ENCODE measurements at places on chromosomes 7 and 10.
A peak's percentile ranks its signal among the peaks of the same experiment; 100 is the strongest.

GRCh38 chr10:930625-931325 lies 730 bp downstream of the LARP4B start:
- peak; percentile 75 for DNase-seq

DNA sequence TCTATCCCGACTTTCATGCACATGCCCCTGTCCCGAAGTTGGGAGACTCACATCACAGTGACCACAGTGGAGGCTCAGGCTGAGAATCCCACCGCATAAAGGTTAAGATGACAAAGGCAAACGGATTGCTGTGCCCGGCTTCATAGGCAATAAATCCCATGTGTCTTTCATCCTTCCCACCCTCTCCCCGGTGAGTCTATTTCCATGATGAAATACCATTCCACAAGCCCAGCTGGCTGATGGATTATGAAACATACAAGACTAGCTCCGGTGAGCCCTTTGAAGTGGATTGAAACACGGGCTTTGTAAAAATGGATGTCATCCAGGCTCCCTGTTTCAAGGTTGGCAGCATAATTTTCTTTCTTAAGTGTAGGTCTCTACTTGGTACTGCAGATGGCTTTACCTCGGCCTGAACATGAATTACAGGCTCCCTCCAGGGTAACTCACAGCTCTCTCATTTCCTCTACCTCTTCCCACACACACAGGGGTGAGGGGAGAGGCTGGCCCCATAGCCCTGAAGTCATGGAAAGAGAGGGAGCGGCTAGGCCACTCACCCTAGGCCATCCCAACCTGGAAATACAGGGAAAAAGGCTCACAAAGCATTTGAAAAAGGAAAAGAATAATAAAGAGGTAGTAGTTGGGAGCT lies 92.0 kb upstream of the CALN1 start:
- no peak for DNase-seq

GRCh38 chr10:51072921-51073434 lies 1.3 kb upstream of the PRKG1 start:
- no peak for DNase-seq

GRCh38 chr10:69464801-69465401 lies 13.6 kb downstream of the TSPAN15 start:
- no peak for DNase-seq

- DNase-seq = no peak
Observed at GRCh38 chr7:137371616-137372015, 28.1 kb upstream of the PTN start.

DNA sequence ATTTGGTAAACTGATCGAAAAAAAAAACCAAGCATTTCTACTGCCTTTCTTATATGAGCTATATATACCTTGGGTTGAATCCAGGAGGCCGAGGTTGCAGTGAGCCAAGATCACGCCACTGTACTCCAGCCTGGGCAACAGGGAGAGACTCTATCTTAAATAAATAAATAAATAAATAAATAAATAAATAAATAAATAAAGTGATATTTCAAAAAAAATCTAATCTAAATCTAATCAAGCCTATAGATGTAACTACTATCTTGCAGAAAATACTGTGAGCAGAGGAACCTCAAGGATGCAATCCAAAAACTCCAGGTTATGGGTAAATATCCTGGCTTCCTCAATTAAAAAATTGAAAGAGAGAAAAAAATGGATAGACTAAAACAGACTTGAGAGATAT lies 71.2 kb upstream of the SLF2 start:
- DNase-seq = no peak

GRCh38 chr7:44733708-44734481 lies 14.8 kb upstream of the ZMIZ2 start:
- peak; percentile 94 for DNase-seq

DNA sequence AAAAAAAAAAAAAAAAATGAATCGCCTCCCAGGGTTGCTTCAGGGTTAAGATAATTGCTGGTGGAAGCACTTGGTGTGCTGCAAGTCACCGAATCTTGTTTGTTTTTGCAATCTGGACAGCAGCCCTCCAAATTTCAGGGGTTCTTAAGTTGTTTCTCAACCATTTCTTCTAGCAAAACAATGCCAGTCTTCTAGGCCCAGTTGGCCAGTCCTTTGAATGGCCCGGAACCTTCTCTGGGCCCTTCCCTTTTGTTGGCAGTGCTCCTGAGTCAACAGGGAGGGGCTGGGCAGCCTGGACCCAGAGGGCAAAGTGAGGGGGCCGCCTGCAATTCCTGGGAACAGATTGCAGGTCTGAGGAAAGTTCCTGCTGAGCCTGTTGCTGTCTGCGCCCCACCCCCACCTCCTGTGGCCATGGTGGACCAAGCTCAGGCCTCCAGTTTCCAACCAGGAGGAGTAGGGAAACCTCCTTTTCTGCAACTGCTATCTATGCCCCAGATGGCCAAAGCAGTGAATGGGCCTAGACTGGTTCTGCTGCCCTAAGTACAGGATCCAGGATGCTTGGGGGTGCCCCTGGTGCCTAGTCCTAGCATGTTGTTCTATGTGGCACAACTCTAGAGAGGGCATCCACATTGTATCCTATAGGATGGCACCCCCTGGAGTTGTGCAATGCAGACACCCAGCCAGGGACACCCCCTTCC lies 31.4 kb upstream of the PDCD4 start:
- no peak for DNase-seq

DNA sequence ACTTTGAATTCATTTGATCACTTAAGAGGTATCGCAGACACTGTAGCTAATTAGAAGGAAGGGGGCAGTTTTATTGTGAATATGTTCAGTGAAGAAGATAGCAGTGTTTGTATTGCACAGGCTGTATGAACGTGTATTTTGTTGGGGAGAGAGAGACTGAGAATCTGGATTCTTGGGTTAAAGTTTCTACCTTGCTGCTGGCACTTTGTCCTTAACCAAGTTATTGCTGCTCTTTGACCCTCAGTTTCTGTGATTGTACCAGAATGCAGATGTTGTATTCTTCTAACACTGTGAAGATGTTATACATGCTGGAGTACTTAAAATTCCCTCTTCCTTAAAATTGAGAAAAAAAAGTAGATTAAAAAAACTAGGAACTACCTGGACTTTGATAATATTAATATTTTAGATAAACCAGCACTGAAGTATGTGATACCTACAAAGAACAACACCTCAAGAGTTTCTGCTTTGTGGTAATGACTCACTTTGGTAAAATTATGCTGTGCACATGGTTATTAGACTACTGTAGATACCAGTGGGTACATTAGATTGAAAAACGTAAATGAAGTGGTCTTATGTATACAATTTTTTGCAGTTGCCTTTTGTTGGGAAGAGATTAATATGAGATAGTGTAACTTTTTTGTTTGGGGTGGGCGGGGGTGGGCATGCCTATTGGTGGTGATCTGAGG lies 321.3 kb downstream of the AUTS2 start:
- no peak for DNase-seq

DNA sequence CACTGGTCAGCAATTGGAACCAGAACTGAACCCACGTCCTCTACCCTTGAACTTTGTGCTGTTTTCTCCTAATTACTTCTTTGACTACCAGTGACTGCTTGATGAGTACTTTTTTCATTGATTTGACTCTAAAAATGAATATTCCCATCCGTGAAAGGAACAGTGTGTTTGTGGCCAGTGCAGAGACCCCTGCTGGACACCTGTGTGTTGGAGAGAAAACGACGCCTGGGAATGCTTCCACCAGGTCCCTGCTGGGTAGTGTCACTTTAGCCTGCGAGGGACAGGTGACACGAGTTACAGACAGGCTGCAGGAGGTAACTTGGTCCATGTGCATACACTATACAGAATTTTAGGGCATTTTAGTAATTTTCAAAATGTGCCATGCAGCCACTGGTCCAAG lies 6.8 kb upstream of the GJD4 start:
- peak; percentile 29 for DNase-seq

GRCh38 chr7:139264220-139264619 lies 33.2 kb downstream of the UBN2 start:
- no peak for DNase-seq

- DNase-seq = no peak
Observed at GRCh38 chr7:154865984-154866685, 136.8 kb downstream of the PAXIP1 start.

GRCh38 chr7:65475040-65475726 lies 101.5 kb downstream of the ZNF92 start:
- no peak for DNase-seq

DNA sequence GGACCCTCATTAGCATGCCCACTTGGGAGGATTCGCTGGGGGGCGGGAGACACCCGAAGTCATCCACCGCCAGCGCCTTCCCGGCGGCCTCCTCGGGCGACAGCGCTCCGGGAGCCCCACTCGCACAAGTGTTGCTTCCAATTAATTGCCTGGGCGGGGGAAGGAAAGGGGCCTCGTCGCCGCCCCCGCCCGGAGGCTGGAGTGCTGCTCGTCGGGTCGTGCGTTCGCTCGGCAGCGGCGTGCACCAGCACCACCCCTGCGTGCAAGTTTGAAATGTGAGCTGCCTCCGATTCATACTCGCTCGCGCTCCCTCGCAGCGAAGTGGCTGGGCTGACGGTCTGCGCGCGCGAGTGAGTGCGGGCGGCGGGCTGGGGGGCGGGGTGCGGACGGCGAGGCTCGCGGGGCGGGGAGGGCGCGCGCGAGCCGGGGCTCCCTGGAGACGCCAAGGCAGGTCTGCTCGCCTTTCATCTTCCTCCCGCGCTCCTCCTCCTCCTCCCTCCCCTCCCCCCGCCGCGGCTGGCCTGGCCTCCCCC lies 104.6 kb upstream of the PPIF start:
- DNase-seq = peak; percentile 86

GRCh38 chr7:29445736-29446135 lies 117.9 kb upstream of the PRR15 start:
- DNase-seq = no peak

DNA sequence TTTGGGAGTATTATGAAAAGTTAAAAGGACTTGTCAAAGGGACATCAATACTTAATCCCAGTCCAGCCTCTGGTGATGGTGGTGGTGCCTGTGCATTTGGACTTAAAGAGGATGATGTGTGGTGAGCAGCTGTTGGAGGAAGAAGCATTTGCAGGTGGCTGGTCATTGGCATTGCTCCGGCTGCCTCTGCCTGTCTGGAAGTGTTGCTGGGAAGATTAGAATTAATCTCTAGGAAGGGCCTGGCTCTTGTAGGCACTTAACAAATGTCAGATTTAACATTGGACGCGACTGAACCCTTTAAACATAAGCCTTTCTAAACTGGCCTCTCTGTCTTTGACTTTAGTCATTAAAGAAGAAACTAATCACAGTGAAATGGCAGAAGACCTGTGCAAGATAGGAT lies 58.8 kb downstream of the FIGNL1 start:
- DNase-seq = no peak

GRCh38 chr7:157397731-157398691 lies 61.2 kb downstream of the DNAJB6 start:
- peak; percentile 68 for DNase-seq

GRCh38 chr10:28008054-28008453 lies 9.2 kb upstream of the ODAD2 start:
- DNase-seq = peak; percentile 82

GRCh38 chr10:77926566-77927401 lies at the start of gene DLG5:
TSS of gene DLG5 (minus strand) at chr10:77926755. CDS start at chr10:77926520, 235 bp downstream.
- DNase-seq = peak; percentile 70

GRCh38 chr10:101896225-101896877 lies 52.8 kb upstream of the KCNIP2 start:
- peak; percentile 9 for DNase-seq

DNA sequence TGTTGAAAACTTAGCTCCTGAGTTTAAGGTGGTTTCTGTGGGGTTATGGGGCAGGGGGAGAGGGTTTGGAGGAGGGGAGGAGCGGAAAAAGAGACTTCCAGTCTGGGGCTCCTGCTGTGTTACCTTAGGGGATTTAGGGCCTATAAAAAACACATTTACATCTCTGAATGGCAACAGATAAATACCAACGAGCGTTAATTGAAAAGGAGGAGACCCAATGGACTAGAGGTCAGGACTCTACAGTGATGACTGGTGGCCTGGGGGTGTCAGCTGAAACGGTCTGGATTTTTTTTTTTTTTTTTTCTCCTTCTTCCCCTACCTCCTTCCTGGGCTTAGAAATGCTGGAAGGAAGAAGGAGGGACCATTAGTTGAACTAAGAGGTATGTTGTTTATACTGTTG lies 47.4 kb downstream of the AUTS2 start:
- DNase-seq = no peak

DNA sequence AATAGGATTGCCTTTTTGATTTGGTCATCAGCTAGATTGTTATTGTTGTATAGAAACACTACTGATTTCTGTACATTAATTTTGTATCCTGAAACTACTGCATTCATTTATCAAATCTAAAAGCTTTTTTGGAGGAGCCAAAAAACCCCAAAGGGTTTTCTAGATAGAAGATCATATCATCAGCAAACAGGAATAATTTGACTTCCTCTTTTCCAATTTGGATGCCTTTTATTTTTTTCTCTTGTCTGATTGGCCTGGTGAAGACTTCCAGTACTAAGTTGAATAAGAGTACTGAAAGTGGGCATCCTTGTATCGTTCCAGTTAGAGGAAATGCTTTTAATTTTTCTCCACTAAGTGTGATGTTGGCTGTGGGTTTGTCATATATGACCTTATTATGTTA lies 10.6 kb upstream of the ENTPD7 start:
- DNase-seq = no peak

DNA sequence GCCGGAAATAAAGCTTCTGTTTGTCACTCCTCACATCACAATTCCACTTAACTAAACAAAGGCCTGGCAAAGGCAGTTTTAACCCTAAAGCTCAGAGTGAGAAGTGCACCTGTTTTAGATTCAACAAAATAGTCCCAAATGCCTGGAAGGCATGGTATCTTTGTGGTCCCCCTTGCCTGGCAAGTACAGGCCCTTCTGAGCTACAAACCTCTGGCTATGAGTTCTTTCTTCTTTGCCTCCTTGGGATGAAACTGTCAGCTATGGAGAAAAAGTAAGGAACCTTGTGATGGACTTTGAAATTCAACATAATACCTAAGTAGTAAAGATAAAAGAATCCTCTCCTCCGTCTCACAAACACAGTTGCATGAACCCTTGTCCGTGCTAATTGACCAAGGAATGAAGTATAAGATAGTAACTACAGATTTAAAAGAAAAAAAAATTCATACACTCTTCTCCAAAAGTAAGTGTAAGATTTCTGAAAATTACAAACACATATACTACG lies 244.5 kb upstream of the ETV1 start:
- DNase-seq = peak; percentile 31

GRCh38 chr10:76168437-76168836 lies 737.0 kb downstream of the LRMDA start:
- no peak for DNase-seq

DNA sequence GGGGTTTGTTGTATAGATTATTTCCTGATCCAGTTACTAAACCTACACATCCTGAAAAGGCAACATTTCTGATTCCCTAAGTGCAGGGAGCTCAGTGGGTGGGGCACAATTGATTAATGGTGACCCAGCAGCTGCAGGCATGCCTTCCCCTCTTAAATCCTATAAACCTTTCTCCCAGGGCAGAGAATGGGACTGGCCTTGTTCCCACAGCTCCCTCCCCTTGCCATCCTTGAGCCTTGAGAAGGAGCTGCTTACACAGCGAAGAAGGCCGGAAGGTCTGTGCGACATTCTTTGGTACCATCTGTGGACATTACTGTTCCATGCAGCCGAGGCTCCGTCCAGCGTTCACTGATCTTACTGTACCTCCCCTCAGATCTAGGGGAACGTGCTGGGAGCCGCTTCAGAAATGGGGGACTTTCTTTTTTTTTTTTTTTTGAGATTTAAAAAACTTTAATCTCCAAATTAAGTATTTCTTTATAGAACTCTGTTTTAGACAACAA lies 14.3 kb downstream of the KLF6 start:
- DNase-seq = no peak
